ENCODE measurements at places on chromosomes 13 and 19.

DNA sequence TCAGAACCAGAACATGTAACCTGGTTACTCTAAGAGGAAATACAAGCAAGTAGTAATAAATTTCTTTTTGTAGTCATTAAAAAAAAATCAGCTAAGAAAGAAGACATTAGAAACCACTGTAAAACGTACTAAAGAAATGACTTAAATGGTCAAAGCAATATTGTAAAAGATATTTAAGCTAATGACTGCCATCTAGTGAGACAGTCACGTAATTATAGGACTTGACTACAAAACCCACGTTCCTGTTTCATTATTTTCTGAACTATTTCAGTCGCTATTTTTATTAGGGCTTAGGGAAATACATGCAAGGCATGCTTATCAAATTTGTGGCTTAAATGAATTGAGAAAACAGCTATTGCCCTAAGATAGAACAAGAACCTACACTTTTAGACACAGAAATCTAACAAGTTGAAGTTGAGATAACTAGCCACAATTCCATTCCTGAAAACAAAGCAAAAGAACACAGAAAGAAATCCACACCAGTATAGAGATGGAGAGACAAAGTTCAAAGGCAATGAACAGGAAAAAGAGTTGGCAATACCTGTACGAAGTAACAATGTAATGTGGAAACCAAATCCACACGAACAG lies 17.9 kb downstream of the ALG5 start:
- DNase-seq: no peak

DNA sequence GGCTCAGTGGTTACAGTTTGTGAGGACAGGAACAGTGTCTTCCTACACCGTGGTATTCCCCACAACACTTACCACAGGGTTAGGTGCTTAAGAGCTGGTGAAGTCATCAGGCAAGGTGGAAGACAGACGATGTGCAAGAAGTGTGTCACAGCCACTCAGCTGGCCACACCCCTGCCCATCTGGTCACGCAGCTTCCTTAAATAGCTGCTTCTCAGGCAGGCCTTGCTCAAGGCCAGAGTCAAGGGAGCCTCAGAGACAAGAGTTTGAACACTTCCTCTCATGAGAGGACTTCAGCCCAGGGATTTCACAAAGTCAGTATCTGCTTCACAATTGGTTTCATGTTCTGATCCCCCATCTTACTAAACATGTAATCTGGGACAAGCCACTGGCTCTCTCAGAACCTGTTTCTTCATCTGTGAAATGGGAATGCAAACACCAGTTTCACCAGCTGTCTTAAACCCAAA lies 80.3 kb upstream of the FRY start:
- DNase-seq: no peak

DNA sequence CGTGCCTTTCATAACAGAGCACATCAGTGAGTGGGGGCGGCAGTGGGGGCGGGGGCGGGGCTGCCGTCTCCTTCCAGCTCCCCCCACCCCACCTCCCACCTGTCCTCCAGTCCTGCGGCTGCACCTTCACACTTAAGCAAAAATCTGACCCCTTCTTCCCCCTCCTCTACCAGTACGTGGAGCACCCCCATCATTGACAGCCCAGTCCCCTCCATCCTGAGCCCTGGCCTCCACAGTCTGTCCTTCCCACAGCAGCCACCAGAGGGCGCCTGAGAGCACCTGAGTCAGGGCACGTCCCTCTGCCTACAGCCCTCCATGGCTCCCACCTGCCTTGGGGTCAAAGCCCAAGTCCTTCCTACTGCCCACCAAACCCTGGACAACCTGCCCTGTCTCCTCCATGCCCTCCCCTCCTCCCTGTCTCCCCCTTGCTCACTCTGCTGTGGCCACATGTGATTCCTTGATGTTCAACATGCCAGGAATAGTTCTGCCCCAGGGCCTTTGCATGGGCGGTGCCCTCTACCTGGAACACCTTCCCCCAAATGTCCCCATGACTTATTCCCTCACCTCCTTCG lies 4.0 kb downstream of the EBI3 start:
- peak; percentile 62 for DNase-seq

DNA sequence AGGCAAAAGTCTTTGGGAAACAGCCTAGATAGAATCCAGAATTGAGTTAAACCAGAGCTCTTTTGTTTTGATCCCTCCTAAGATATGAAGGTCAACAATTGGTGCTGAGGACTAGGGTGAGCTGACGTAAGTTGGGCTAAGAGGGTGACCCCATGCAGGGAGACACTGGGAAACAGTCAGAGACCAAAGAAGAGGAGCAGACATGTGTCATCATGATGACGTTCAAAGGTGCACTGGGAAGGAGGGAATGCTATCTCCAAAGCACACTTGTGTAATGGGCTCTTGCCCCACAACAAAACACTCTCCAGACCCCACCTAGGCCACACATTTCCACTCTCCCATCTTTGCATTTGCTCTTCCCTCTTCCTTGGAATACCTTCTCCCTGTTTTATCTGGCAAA lies 481.4 kb downstream of the COG6 start:
- DNase-seq: no peak

GRCh38 chr13:101474419-101474957 lies 22.0 kb downstream of the ITGBL1 start:
- no peak for DNase-seq

- DNase-seq: no peak
These were observed 41.3 kb downstream of the RNASEH2B start for GRCh38 chr13:50950849-50951248.

- DNase-seq: no peak
These were observed 104.0 kb downstream of the MYCBP2 start for GRCh38 chr13:77222909-77223308.

- no peak for DNase-seq
These were observed 649 bp downstream of the UQCRFS1 start for GRCh38 chr19:29212356-29212647.
